CD4-positive, alpha-beta T cell treated with Interferon alpha-2 for 1 hour (primary cell): ENCODE measurements at places on chromosomes 16 and 17.

DNA sequence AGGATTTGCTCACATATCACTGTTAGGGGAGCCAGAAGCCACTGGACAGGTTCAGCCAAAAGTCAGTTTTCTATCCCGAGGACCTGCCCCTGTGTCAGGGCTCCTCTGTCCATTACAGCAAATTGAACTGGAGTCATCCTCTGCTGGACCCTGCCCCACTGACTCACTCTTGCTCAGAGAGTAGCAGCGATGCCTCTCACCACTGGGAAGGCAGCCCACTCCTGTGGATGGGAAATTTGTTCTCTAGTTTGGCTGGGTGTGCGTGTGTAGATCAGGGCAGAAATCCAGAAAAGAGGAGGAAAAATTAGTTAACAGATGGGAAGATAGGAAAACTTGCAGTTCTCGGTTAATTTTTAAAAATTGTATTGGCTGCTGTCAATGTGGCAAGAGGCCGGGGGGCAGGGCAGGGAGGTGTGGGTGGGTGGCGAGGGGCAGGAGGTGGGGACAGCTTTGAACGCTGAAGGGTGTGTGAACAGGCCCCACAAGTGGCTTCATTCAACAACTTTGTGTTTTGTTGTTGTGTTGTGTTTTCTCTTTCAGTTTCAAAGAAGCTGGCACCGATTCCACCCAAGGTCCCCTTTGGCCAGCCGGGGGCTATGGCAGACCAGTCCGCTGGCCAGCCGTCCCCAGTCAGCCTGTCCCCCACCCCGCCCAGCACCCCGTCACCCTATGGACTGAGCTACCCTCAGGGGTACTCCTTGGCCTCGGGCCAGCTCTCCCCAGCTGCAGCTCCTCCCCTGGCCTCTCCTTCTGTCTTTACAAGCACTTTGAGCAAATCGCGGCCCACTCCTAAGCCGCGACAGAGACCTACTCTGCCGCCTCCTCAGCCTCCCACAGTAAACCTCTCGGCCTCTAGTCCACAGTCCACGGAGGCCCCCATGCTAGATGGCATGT is 33.6 kb downstream of the ELAC2 start:
- DNase-seq = no peak

GRCh38 chr17:55622547-55622946 is 100.1 kb downstream of the TMEM100 start:
- DNase-seq = no peak

DNA sequence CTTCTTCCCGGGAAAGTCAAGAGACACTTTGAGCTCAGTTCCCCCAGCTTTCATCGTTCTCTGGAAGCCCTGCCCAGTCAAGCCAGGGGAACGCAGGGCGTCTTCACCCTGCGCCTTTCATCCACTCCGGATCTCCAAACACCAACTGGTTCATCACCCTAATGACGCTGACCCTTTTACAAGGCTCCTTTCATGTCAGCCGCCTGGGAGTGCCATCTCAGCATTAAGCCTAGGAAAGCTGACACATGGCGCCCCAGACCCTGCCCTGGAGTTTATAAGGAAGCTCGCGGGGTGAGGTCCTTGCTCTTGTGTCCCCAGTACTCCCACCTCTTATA is 594 bp upstream of the DNAJC7 start:
- DNase-seq = no peak

DNA sequence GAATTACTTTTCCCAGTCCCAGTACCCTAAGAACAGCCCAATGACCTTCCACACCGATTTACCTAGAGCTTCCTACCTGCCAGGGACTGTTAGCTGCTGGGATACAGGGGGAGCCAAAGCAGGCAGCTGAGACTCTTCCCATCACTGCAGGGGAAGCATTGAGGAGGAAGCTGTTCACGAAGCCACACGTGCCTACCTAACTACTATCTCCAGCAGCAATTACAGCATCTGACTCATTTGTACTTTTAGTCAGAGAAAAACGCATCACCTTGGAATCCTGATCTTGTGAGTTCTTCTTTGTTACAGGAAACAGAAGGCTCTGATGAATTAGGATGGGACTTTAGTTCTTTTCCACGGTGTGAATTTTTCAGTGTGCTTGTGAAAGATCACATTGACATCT is 113.7 kb upstream of the DHX40 start:
- no peak for DNase-seq

DNA sequence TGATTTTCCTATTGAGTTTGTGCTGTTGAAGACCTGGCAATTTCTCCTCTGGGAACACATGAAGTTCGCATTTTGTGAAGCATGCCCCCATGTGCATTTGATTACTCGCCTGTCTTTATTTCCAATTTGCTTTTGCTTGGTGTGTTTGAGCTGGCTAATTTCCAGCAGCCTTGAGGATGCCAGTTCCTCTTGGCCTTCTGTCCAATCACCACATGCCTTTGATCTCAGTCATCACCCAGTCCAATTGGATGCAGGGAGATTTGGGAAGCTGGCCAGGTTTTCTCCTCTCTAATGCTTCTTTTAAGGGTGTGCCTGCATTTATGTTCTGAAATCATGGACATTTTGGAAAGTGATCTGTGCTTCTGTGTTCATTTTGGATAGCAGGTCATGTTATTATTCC is 3.8 kb upstream of the TMEM100 start:
- DNase-seq = no peak

DNA sequence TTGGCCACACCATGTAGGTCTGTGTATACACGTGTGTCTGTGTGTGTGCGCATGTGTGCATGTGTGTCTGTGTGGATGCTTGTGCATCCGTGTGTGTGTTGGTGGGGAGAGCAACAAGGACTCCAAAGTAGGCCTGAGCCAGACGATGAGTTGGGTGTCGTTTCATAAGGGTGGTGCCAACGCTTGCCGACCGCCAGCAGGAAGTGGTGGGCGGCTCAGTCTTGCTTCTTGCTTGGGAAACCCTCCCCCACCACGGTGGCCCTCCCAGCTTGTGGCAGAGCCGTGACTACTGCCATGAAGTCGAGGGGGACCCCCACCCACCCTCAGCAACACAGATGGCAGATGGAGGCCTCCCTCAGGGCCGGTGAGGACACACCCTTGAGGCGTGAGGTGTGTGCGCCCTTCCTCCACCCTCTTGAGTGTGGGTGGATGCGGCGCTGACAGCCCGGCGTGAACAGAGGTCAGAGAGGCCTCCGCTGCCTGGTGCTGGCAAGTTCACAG is 17.5 kb downstream of the SBK1 start:
- DNase-seq = peak; percentile 89

DNA sequence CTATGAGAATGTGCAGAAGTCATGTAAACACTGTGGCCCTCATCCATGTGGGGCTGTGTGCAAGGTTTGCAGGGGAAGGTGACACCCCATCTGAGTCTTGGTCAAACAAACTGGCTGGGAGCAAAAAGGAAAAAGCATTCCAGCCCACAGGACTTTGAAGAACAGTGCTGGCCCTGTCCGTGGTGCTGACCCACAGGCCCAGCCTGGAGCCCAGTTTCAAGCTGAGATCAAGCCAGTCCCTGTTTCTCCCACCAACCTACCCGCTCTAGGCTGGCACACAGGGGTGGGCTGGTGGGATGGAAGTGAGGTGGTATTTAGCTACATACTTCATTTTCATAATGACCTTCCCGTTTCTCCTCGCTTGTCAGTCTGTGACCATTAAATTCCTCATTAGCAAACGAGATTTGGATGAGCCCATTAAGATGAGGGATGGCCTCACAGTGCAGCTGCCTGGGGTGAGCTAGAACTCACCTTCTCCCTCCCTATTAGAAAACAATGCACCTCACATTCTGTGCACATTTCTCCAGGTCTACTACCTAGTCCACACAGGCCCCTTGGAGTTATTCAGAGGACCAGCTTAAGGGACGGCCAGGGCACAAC is 12.6 kb upstream of the RPL38 start:
- no peak for DNase-seq

DNA sequence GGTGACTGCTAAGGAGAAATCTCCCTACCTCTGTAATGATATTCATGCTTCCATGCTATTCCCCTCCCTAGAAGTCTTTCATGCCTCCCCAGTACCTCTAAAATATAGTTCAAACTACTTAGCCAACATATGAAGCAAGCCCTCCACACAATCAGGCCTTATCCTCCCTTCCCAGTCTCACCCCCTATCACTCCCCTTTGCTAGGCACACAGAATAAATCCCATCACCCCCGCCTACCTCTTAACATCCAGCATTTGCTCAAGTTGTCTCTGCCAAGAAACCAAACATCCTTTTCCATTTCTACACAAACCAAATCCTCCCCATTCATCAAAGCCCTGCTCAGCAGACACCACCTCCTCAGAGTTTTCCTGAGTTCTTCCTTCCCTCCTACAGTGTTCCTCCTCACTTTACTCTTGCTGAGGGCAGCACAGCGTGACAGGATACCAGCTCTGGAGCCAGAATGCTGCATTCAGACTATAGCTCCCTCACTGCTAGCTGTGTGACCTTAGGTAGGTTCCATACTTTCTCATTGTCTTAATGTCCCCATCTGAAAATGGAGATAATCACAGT is 7.0 kb downstream of the TOM1L2 start:
- DNase-seq = no peak

DNA sequence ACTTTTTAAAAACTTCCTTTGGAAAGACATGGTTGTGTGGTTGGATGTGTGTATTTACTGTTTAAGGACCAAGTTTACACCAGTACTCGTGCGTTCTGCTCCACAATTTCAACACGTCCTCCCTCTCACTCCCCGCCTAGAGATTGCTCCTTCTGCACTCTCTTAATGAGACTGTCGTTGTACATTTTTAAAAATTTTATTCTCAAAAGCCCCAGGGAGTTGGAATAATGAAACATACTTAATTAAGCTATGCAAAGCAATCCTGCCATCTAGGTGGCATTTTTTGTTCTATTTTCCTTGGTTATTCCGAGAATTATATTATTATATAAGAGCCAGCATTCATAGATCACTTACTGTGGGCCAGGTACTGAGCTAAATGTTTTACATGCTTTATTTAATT is 264.5 kb downstream of the GRIN2A start:
- DNase-seq = no peak

- DNase-seq = no peak
These were observed 8.9 kb downstream of the CHAD start for GRCh38 chr17:50459756-50460155.

DNA sequence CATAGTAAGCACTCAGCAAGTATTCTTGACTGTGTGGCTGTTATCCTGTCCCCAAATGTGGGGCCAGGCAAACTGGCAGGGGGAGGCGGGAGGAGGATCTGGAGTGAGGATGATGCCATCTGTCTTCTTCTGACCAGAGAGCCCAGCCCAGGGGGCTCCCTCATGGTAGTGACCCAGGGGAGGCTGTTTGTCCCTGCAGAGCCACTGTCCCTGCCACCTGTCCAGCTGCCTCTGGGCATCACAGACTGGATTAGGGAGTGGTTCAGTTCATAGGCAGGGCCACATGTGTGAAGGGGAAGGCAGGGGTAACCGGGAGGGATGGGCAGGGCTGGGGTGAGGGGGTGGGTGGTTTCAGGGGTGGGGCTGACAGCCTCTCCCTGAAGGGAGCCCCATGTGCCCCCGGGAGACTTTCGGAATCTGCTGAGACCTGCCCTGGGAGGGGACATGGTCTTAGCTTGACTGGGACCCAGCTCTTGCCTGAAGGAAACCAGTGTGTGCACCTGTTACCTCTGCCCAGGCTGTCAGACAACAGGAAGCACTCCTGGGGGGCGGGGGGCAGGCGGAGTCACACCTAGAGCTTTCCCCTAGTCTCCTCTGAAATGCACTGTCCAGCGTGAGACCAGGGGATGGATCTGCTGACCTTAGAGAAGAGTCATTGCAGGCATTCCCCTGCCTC is 15.2 kb downstream of the ARHGAP23 start:
- DNase-seq = no peak
